ENCODE measurements at places on chromosomes 5 and 9.

GRCh38 chr5:87752362-87752761 lies 339.6 kb upstream of the CCNH start:
- no peak for DNase-seq

GRCh38 chr5:173663352-173664153 lies 47.1 kb upstream of the BOD1 start:
- no peak for DNase-seq

DNA sequence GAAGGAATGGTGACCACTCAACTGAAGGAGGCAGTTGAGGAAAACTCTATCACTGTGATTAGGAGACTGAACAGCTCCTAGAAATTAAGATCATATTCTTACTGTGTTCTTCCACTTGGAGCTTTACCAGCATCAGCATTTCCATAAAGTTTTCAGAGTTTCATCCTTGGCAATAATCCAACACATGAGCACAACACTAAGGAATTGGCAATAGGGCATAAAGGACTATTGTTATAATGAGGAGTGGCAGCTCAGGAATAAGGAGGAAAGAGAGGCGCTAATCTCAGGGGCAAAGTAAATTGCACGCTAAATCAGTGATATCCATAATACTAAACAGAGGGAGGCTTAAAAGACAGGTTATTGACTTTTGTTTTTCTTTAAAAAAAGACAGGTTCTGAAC lies 338.9 kb downstream of the EFNA5 start:
- DNase-seq = no peak

- no peak for DNase-seq
Measured at GRCh38 chr9:125977223-125977622, 230.1 kb downstream of the PBX3 start.

DNA sequence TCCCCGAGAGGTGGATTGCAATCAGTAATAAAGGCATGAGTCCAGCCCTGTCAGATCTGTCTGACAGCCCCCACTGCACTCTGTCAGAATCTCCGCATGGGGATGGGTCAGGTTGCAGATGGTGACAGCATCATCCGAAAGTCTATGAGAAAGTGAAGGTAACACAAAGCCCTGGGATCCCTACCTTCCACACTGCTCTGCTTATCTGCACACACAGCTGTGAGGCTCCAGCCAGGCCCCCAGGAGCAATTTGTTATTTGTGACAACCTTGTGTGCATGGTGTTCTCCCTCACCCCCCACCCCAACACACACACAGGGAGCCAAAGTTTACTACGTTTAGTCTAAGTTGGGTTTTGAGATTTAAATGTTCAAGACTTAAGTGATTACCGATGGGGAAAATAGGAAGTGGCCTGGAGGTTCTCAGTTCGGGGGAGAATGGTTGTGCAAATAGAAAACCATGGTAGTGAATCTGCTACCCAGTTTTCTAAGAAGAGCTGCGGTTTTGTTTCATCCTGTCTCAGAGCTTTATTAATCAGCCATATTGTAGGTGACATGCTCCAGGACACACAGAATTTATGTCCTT lies 92.7 kb downstream of the SV2C start:
- DNase-seq = no peak

DNA sequence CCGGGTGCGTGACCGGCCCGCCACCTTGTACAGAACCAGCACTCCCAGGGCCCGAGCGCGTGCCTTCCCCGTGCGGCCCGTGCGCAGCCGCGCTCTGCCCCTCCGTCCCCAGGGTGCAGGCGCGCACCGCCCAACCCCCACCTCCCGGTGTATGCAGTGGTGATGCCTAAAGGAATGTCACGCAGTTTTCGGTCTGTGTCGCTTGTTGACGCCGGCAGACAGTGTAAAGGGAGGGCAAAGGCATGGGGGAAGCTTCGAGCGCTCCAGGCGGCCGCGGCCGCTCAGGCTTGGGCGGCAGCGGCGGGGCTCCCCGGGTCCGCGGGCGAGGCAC lies 1.3 kb downstream of the LRRC26 start:
- DNase-seq = no peak

DNA sequence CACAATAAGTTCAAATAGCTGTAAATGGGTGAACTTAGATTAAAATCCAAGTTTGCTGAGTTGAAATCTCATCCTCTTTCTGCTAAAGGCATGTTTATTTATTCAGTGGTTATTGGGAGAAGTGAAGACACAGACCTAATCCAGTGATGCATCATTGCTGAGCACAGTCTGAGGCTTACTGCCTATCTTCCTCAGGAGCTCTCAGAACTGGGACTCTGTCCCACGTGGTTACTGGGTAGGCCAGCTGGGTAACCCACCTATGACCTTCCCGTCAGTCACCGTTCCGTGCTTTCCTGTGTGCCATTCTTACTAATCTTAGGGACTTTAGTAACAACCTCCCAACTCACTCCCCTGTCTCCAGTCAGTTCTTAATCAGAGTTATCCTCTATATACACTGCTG lies 226.8 kb upstream of the ATP10B start:
- DNase-seq = no peak

- no peak for DNase-seq
Measured at GRCh38 chr9:71895117-71895516, 15.9 kb downstream of the ABHD17B start.

DNA sequence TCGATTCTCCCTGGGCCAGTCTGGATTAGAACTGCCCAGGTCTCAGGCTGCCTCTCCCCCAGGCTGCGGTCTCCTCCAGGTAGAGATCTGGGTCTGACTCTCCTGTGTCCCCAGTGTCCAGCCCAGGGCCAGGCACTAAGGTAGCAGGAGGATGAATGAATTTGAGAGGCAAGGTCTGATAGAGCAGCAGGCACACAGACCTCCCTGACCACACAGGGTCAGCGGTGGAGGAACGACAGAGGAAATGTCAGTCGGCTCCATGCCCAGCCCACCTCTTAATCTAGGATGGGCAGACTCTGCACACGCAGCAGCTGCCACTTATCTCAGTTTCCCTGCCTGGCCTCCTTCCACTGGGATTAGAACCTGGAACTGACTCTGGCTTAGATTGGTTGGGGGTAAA lies 272.7 kb upstream of the MVB12B start:
- DNase-seq = no peak

DNA sequence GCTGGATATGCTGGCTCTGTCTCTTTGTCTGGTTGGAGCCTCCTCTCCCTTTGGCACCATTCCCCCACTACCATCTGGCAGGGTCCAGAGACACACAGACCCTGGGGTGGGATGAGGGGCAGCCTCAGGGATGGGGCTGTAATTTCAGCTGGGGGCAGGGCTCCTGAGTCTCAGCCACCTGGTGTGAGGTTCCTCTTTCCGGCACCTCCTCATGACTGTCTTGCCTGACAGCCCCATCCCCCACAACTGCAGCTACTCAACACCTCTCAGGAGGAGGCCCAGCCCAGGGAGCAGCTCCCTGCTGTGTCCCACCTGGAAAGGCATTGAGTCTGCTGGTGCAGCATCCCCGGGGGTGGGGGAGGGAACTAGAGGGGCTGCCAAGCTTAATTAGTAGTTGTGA lies 11.7 kb upstream of the RPS14 start:
- DNase-seq = no peak

- DNase-seq = no peak
Measured at GRCh38 chr5:131019111-131019510, 145.9 kb downstream of the HINT1 start.

DNA sequence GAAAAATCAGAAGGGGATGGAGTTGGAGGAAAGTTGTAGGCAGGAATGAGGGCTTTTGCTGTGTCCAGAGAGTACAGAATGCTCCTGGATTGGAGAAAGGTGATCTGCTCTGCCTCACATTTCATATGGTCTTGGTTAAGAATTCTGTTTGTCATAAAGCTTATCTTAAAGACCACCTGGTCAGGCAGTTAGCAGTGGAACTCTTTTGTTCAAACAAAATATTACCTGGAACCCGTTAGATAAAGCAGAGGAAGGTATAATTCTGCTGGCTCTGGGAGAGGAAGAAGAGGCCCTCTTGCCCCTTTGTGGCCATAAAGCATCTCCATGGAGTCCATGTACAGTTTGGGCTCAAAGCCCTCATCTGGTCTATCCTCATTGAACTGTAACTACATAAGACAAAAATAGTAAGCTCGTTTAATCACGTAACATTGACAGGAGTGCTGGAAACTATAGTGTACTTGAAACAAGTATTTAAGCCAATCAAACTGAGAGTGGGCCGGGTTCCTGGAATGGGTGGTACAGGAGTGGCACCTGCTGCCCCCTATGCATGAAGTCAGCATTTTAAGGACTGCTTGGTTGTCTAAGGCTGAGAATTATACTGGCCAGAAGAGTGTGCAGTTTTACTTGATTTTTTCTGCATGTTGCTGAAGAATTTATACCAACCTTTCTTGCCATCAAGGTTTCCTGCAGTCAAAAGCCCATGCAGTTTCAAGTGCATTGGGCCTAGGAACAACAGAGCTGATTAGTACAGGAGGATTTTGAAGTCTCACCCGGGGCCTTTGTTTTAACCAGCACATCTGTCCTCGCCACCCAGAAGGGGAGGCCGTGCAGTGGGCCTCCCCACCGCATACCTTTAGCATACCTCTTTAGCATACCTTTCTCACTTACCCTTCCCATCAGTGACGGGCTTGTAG lies 39.9 kb downstream of the STXBP1 start:
- DNase-seq = no peak

- no peak for DNase-seq
Measured at GRCh38 chr9:137611623-137612609, 6.4 kb downstream of the ARRDC1 start.

GRCh38 chr5:115209279-115209678 lies 39.6 kb upstream of the TRIM36 start:
- DNase-seq = no peak

GRCh38 chr9:123637606-123637944 lies 281.6 kb downstream of the CRB2 start:
- no peak for DNase-seq

DNA sequence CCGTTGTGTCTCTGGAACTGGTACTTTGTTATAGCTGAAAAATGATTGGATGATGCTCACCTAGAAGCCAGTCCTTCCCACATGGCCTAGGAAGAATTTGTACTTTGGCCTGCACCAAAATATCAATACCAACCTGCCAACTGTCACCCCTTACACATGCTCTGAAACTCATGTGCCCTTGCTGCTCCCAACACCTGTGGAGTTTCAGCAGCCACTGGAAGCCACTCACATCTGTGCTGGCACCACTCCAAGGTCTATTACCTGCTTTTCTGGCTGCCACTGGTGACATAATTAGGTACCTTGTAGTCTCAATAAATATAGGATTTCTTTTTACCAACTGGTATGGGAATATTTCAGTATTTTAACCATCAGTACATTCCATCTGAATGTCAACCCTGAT lies 363.6 kb downstream of the SH3GL2 start:
- no peak for DNase-seq

DNA sequence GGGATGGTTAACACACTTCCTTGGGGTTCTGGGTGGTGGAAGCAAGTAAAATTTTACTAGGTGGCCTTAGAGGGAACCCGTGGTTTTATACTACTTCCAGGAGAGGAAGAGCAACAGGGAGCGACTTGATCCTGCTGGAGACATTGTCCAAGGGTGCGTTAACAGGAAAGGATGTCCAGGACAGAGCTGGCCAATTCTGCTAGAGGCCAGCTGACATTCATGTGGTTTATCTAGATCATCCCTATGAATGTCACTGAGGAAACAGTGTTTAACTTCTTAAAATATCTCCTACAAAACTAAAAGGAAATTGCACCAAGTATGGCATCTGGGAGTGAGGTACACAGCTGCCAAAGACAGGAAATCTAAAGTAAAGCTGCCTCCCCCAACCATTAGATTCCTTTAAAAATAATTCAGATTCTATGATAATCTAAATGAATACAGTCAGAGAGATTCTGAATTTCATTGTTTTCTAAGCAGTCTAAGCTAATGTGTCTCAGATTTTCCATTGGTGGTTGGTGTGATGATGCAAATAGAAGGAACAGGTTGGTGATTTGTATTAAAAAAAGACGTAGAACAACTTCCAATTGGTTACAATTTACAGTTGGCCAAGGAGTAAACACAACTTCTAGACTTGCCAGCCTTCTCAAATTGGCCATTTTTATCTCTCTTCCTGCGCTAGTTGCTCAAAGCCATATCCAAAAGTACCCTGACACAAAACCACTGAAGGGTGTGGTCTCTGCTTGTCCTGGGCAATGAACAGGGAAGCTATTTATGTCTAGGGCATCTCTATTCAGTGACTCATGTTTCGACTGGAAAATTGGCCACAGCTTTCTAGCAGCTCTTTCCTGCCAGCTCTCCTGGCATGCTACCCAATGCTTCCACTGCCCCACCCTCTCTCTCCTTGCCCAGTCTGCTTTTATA lies 574.7 kb upstream of the MEF2C start:
- DNase-seq = no peak

GRCh38 chr9:128115187-128116103 lies 12.1 kb downstream of the PTGES2 start:
- no peak for DNase-seq

DNA sequence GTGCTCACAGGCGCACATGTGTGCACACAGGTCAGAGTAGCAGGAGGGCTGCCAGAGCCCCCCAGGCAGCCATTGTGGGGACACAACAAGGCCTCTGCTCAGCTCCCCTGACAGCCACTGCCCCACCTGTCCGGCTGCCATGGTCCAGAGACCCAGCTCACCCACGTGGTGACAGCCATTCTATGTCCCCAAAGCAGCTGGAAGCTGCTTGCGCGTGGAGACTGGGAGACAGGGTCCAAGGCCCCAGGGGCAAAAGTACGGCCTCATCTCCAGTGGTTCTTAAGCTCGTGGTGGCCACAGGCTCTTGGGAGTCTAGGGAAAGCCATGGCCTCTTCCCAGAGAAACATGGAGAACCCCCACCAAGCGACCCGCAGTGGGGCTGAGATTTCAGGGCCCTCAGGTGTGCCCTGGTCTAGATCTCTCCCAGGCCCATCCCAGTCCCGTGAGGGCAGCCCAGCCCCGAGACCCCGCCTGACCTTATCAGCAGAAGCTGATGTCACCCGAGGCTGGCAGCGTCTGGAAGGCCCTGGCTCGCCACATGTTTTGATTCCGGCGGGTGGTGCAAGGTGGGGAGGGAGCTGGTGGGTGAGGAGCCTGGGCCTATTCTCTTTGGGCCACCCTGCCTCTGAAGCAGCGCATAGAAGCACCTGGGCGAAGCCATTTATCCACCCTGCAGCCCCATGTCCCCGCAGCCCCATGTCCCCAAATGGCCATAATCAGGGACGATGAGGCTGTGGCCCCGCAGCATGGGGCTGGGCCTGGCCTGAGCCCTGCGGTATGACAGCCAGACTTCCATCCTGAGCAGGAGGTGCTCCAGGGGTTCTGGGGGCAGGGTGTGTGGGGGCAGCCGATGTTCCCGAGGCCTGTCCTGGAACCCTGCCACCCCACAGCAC lies 31.7 kb downstream of the GLT6D1 start:
- DNase-seq = no peak

DNA sequence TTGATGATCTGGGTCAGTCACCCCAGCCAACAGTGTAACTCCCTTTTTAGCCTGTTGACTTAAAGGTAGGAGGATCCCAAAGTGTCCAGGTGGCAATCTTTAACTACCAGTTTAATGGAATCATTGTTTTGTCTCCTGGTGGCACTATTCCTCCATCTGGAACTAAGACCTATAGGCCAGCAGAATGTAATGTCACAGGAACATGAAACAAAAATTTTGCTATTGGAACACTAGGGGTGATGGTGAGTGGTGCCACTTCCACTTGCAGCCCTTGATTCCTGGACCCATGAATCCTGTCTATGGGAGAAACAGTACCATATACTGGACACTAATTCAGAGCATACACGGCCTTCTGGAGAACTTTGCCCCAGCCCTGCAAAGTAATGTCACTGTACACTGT lies 219.5 kb upstream of the RASA1 start:
- no peak for DNase-seq

All from NCI-H1436 (cell line).